ENCODE measurements at places on chromosomes 6 and 20.

GRCh38 chr6:38220069-38220723, 400.7 kb downstream of the ZFAND3 start:
- DNase-seq: no peak

DNA sequence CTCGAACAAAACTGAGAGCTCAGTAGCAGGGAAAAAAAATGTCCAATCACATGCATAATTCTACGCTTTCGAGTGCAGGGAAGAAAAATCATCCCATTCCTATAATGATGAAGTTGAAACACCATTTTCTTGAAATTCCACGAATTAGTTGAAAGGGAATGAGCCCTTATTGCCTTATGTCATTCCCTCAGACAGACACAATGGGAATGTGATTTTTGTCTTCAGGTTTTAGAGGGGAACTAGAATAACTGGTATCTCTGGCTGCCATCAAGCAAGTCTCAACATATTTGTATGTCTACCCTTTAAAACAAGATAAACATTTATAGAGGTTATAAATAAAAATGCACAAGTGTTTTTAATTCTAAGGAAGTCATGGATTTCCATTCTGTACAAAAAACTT, 87.9 kb downstream of the KIF13A start:
- no peak for DNase-seq

DNA sequence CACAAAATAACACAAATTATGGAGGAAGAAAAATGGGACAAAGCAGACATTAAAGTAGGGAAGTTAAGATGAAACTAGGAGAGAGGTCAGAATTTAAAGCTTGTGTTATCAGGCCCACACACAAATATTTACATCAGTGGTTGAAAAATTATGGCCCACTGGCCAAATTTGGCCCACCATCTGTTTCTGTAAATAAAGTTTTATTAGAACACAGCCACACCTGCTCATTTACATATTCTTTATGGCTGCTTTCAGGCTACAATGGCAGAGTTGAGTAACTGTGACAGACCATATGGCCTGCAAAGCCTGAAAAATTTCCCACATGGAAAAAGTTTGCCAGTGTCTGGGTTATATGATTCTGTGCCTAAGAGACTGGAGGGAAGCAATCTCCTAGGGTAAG, 49.0 kb downstream of the SLC22A23 start:
- no peak for DNase-seq

- DNase-seq: no peak
Observed at GRCh38 chr20:49118307-49118706, 69.8 kb downstream of the STAU1 start.

GRCh38 chr20:50309764-50310672, 119.4 kb downstream of the CEBPB start:
- no peak for DNase-seq

DNA sequence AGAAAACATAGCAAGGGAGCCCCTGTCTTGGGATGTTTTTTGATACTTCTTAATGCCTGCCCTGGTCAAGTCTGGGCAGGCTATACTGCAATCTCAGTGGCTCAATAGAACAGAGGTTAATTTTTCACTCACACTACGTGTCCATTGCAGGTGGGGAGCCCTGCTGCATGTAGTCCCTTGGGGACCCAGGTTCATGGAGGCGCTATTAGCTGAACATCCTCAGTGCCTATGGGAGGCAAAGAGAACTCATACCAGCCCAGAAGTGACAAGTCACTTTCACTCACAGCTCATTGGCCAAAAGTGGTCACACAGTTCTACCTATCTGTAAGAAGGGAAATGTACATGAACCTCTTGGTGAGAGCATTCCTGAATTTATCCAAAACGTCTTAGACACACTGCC, 23.2 kb downstream of the CGA start:
- no peak for DNase-seq

- DNase-seq: no peak
Observed at GRCh38 chr20:56621730-56622129, 7.4 kb upstream of the TFAP2C start.

DNA sequence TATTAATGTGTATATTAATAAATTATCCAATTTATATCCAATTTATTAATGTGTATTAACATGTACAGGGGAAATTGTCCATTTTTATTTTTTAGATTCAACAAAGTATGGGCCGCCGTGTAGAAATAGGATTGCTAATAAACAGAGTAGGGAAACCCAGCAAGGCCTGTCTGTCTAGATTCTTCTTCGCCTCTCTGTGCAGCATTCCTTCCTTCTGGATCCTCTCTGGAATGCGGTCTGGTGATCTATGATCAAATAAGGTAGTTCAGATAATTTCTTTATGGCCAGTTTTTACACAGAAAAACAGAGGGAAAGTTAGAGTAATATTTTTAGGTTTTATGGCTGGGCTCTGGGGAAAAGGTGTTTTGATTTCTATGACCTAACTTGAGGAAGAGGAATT, 19.9 kb upstream of the HFE start:
- no peak for DNase-seq

DNA sequence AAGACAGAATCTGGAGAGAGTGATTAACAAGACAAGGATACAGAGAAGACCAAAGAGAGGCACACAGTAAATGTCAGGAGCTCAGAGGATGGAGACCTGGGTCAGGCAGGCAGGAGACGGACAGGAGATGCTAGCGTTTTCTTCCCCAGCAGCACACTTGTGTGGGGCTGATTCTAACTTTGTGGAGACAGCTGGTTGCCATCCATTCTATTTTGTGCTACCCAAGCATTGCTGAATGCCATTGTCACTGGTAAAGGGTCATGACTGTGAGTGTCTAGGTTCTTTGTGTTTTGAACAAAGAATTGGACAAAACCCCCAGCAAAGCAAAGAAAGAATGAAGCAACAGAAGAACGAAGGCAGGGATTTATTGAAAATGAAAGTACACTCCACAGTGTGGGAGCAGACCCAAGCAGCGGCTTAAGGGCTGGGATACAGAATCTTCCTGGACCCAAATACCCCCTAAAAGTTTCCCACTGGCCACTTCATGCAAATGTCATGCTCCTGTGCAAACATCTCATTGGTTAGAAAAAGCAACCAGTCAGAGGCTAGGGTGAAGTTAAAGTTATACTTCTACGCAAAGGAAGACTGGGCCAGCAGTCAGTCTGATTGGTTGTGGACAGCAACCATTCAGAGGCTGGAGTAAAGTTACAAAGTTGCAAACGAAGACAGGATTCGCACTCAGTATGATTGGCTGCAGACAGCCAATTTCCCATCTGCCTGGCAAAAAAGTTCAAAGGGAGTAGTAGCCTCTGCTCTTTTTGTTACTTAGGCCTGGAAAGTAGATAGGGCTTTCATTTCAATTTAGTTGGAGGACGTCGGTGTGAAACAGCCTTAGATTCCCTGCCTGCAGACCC, 17.5 kb downstream of the PTK7 start:
- DNase-seq: no peak

GRCh38 chr6:145564553-145564952, 170.8 kb downstream of the EPM2A start:
- no peak for DNase-seq

- DNase-seq: no peak
Observed at GRCh38 chr6:98847779-98848538, 13.6 kb downstream of the POU3F2 start.

DNA sequence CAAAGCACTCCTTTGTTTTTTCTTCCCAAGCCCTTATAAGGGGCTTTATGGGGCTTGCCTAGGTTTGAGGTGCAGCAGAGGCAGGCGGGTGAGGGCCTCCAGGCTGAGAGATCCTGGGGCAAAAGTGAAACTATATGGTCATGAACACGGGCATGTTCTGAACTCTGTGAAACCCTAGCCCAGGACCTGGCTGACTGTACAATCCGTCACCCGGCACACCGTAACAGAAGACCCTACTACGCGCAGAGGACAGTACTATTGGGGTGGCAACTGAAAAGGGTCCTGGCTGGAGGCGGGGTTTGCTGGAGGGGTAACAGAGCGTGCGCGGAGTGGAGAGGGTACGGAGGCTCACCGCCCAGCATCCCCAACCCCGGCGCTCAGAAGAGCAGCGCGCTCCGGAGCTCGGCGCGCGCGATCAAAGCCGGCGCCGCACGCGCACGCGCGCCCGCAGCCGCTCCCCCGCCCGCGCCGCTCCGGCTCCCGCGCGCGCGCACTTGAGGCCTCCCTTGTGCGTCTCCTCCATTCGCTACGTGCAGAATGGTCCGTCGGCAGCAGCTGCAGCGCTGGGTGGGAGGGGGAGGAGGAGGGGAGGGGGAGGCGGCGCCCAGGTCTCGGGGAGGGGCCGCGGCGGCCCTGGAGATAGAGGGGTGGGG, 54.2 kb downstream of the MRPL14 start:
- no peak for DNase-seq

DNA sequence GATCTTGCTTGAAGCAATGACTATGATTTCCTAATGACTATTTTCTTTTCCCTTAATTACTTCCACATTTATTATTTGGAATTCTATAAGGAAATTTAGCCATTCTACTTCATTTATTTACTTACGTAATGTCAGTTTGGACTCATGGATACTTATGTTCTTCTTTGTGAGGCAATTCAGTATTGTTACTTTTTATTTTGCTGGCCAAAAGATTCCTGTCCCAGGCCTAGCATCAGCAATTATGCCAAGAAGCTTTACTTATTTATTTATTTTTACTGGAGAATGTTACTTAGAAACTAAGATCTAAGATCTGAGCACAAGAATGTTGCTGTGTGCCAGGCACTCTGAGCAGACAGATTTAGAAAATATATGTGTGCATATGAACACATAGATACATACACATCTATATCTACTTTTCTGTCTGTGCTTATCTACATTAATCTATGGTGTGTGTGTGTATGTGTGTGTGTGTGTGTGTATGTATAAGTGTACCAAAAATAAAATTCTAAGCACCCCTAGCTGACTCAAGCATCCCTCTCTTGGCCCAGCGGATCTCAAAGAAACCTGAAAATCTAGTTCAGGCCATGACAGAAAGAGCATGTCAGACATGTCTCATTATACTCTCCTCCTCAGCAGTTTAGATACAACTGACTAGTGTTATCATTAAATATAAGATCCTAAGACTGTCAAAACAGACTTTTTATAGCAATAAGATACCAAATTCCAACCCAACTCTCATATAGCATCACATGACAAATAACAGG, 640.0 kb upstream of the GJE1 start:
- DNase-seq: no peak

DNA sequence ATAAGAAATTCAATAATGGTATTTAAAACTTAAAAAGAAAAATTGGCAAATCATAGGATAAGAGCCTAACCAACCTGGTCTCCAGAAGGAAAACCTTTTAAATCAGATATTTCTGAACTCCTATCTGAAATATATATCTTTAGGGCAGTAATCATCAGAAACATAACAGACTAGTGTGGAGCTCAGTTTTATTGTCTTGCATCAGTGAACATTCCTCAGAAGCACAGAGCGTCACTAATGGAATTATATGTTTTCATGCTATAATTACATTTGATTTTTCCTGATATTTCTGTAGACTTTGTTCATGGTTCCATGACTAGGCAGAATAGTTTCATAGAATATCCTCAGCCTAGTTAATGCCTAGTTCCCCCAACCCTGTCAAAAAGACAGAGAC, 262.2 kb downstream of the EYA4 start:
- DNase-seq: no peak

DNA sequence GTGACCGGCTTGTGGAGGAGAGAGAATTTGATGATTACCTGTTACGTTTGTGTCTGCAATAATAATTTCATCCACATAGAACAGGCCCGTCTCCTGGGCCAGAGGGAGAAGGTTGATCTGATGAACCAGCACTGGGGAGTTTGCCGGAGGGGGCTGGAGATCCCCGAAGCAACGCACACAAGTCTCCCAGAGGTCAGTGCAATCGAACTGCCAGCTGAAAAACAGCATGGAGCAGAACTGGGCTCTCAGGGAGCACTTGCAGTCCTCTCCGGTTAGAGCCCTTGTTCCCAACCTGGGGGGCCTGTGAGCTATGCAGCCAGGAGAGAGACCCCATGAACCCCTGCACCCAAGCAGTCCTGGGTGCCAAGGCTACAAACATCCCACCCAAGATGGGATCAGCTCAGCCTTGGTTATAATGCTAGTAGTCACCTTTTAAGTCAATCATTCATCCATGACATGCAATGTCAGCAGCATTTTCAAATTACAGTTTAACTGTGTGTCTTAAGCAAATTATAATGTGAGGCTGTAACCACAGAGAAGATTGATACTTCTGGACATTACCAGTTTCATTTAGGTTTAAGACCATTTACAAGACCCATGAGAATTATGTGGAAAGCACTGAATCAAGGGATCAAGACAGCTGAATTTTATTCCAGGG, 34.2 kb downstream of the PKHD1 start:
- DNase-seq: no peak

- DNase-seq: no peak
Observed at GRCh38 chr6:157955675-157956074, 26.0 kb upstream of the SYNJ2 start.

DNA sequence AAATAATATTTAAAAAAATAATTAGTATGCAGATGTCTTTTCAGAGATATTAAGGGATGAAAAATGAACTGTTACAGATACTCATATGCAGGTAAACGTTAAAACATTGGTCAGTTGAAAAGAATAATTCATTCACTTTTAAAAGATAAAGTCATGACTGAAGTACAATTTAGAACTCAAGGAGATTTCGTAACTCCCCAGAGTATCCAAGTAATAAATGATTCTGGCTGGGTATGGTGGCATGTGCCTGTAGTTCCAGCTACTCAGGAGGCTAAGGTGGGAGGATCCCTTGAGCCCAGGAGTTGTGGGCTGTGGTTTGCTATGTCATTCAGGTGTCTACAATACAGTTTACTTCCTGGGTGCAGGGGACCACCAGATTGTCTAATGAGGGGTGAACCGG, 122.3 kb upstream of the TMEM181 start:
- no peak for DNase-seq

GRCh38 chr6:162712694-162713093, 14.9 kb downstream of the PRKN start:
- peak; percentile 3 for DNase-seq

DNA sequence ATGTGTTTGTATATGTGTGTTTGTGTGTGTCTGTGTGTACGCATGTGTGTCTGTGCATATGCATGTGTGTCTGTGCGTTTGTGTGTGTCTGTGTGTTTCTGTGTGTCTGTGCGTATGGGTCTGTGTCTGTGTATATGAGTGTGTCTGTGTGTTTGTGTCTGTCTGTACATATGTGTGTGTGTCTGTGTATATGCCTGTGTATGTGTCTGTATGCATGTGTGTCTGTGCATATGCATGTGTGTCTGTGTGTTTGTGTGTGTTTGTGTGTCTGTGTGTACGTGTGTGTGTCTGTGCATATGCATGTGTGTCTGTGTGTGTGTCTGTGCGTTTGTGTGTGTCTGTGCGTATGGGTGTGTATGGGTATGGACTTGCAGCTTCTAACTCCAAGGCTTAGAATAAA, 174.0 kb upstream of the NOX3 start:
- no peak for DNase-seq

GRCh38 chr20:31951530-31952453, at the start of gene PDRG1:
Gene PDRG1, minus strand, starts transcription at chr20:31952046. Its CDS starts 85 bp downstream, at chr20:31951961.
- peak; percentile 59 for DNase-seq

GRCh38 chr20:43937591-43937990, 22.9 kb downstream of the TOX2 start:
- DNase-seq: no peak

All from SIG-M5 (cell line).